Cortex of kidney (tissue), 1 donor: ENCODE measurements at places on chromosomes 7 and 10.

DNA sequence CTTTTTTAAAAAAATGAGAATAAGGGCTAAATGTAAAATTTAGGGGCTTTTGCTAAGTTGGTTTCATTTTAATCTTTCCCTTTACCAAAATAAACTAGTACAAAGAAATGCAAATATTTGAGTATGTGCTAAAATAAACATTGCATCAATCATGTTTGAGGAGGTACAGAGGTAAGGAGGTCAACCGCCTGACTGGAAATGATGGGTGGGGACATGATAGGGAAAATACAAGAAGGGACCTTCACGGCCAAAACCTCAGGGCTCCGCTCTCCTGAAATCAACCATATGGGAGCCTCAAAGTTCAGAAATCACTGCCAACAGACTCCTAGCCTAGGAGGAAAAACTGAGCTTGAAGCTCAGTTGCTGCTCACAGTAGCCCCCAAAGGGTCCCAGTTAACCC lies 207.6 kb downstream of the AHR start:
- DNase-seq = no peak

- no peak for DNase-seq
Observed at GRCh38 chr10:97017474-97017903, 168.3 kb downstream of the SLIT1 start.

GRCh38 chr10:78807504-78808203 lies 261.1 kb upstream of the ZMIZ1 start:
- DNase-seq = no peak

DNA sequence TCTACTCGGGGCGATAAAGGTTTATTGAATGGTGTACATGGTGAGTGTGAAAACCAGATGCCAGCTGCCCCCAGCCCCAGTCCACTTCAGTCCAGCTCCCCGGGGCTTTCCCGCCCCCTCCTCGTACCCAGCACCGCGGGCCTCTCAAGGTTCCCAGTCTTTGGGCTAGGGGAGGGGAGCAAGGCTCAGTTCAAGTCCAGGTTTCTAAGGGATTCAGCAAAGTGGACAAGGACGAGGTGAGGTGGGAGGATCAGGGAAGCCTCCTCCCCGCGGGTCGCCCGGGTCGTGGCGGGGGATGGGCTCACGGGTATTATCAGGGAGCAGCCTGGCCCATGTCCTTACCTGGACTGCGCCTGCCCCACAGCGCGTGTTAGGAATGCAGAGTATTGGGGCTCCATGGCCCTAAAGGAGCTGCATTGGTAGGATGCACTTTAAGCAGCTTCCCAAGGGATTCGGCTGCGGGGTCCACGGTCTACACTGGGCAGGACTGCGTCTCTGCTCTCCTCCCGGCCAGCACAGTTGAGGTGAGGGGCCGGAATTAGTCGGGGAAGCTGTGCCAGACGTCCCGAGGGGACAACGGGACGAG lies 541 bp upstream of the PFKFB3 start:
- DNase-seq = no peak

- DNase-seq = no peak
Observed at GRCh38 chr7:7867846-7868571, 100.6 kb upstream of the GLCCI1 start.

GRCh38 chr7:118153551-118154177 lies 30.3 kb upstream of the LSM8 start:
- no peak for DNase-seq

DNA sequence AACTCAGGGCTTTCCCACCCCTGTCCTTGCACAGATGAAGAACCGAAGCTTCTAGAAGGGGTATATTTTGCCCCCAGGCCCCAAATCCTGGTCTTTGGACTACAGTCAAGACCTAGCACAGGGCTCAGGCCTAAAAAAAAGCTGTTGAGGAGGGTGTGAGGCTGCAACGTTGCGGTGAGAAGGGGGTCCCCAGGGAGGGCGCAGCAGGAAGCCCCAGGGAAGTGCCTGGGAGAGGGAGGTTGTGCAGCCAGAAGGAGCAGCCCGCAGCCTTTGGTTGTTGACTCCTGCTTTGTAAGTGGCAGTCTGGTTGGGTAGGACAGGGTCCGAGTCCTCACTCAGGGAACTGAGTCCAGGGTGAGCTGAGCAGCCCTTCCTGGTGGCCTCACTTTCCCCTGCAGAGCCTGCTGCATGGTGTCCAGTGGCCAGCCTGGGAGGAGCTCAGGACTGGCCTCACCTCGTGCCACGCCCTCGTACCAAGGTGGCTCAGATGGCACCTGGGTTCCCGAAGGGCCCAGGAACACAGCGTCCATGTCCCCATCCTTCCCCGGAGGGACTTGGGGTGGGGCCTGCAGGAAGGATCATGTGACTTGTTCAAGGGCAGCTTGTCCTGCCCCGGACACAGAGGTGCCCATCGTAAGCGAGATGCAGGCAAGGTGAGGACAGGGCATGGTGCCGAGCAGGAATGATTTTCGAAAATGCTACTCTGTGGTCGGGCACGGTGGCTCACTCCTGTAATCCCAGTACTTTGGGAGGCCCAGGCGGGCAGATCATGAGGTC lies 166.4 kb upstream of the TNRC18 start:
- no peak for DNase-seq

GRCh38 chr10:4947635-4948596 lies 15.3 kb upstream of the AKR1C1 start:
- DNase-seq = no peak

GRCh38 chr7:108598914-108599580 lies 29.4 kb downstream of the DNAJB9 start:
- DNase-seq = no peak

- DNase-seq = no peak
Observed at GRCh38 chr7:63093481-63093880, 905.2 kb upstream of the ZNF722 start.

GRCh38 chr10:600876-601659 lies 88.4 kb downstream of the DIP2C start:
- no peak for DNase-seq

DNA sequence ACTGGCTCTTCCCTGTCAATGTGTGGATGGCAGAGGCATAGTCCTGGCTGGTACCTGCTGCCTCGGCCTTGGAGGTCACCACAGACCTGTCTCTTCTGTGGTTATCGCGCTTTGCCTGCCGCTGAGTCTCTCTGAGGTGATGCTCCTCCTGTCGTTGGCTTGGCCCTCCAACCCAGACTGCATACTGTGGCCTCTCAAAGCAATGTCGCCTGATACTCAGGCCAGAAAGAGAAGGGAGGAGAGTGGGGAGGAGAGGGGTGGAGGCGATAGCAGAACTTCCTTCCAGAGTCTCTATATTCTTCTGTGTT lies 133.2 kb upstream of the KCNMA1 start:
- DNase-seq = no peak

DNA sequence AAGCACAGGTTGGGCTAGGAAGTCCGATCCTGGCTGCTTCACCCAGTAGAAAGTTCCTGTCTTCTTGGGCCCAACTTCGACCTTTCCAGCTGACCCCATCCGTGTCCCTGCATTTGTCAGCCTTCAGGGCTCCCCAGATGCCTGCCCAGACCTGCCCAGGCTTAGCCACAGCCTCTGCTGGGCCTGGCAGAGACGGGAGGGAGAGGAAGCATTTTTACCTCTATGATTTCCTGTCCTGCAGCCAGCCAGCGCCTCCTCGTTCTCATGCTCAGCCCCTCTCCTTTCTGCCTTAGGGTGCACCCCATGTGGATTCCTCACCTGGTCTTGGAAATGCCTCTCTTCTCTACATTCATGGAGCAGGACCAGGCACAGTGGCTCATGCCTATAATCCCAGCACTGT lies 3.7 kb downstream of the METTL27 start:
- no peak for DNase-seq

- DNase-seq = no peak
Observed at GRCh38 chr10:29535012-29535777, 99.6 kb downstream of the SVIL start.

DNA sequence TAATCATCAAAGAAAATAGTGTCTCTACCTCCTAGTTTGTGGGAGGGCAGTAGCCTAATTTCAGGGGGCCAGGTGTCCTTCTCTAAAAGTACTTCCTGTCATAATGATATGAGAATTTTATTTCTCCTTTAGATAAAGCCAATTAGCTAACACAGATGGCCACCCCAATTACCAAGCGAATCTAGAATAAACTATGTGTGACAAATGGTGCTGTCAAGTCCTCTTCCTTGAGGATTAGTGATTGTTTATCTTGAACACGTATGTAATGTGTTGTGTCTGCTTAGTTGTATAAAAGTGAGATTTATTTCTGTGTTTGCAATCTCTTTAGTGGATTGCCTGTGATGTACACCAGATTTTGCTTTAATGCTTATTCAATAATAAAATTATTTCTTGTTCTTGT lies 1120.0 kb downstream of the SORCS1 start:
- DNase-seq = no peak

GRCh38 chr7:43568529-43568928 lies 14.4 kb upstream of the STK17A start:
- no peak for DNase-seq

GRCh38 chr10:121510201-121510771 lies 88.0 kb downstream of the FGFR2 start:
- no peak for DNase-seq

- no peak for DNase-seq
Observed at GRCh38 chr10:29378106-29378505, 89.2 kb downstream of the LYZL1 start.

DNA sequence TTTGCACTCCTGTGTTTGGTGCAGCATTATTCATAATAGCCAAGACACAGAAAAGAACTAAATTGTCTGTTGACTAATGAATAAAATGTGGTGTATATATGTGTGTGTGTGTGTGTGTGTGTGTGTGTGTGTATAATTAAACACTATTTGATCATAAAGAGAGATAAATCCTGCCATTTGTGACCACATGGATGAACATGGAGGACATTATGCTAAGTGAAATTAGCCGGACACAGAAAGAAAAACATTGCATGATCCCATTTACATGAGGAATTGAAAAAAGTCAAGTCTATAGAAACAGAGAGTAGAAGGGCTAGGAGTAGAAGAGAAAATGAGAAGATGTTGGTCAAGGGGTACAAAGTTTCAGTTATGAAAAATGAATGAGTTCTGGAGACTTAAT lies 85.9 kb downstream of the ANK3 start:
- no peak for DNase-seq

GRCh38 chr10:131907679-131908078 lies 6.9 kb downstream of the PPP2R2D start:
- DNase-seq = no peak

DNA sequence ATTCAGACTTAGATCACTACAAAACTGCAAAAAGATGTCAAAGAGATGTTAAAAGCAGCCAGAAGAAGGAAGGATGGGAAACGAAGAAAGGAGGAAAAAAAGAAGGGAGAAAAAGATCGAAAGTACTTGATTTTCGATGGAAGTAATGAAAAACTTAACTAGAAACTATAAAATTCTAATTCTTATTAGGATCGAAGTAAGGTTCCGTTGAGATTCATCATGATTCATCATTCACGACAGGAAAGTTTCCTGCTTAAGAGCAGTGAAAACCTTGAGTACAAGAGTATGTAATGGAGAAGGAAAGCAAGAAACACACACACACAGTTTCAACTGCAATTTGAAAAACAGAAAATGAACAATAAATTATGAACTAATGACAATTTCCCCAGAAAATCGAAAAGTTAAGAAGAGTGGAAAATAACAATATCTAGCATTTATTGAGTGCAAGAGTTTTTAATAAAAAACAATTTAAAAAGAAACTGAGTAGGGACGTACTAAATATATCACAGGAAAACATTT lies 1.1 kb upstream of the ING3 start:
- no peak for DNase-seq

GRCh38 chr10:68135922-68136792 lies 26.9 kb downstream of the MYPN start:
- DNase-seq = no peak

DNA sequence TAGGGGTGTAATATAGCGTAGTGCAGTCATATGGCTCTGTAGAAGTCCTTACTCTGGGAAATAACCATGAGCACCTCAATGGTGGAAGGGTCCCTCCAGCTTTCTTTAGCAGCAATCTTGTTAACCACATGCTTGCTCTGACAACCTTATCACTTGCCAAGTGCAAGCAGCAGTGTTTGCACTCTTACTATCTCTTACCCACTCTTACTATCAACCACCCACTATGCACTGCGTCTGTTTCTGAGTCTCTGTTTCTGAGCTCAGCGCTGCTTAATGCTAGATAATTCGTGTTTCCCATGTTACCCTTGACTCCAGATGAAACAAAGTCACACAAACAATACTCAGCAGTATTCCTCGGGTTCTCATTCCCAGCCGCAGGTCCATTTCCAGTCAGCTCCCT lies 433.7 kb upstream of the PFKP start:
- no peak for DNase-seq
